ENCODE measurements at places on chromosomes 1 and 21.

- H3K4me3 ChIP-seq = no peak overlapping the region
- peak; percentile 86 for DNase-seq
- H3K36me3 ChIP-seq = no peaks in the 10 kb centered on the region
- H3K27ac ChIP-seq = peak overlapping the region; percentile 55
These were observed 9.3 kb upstream of the MARCKSL1 start for GRCh38 chr1:32345289-32345827.

DNA sequence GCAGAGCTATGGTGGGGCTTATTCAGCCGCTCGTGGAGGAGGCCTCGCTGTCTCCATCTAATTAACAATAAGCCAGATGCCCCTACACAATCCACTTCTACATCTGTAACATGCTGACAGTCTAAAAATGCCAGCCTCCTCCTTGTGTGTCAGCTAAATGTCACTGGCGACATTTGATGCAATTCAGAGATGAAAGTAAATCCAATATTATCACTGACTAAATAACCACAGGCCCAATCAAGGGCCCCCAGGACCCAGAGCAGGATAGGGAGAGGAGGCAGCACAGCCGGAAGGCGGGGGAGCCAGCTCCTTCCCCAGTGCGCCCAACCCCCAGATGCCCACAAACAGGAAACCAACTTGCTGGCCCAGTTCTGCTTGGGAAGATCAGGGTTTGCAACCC lies 76.6 kb downstream of the DMRTA2 start:
- H3K27ac ChIP-seq = no peak overlapping the region
- peaks cover 12% of the 10 kb centered on the region for H3K4me1 ChIP-seq
- no peak for DNase-seq
- no peaks in the 10 kb centered on the region for H3K36me3 ChIP-seq
- H3K4me3 ChIP-seq = no peak overlapping the region

GRCh38 chr1:219478811-219479210 lies 134.1 kb downstream of the ZC3H11B start:
- no peak for DNase-seq
- no peaks in the 10 kb centered on the region for H3K27me3 ChIP-seq
- H3K36me3 ChIP-seq = no peaks in the 10 kb centered on the region
- no peak overlapping the region for H3K4me3 ChIP-seq

- H3K4me3 ChIP-seq = no peak overlapping the region
- H3K4me1 ChIP-seq = no peaks in the 10 kb centered on the region
- DNase-seq = no peak
- no peaks in the 10 kb centered on the region for H3K36me3 ChIP-seq
- no peak overlapping the region for H3K27ac ChIP-seq
These were observed 58.1 kb downstream of the CAPZB start for GRCh38 chr1:19427087-19427781.

DNA sequence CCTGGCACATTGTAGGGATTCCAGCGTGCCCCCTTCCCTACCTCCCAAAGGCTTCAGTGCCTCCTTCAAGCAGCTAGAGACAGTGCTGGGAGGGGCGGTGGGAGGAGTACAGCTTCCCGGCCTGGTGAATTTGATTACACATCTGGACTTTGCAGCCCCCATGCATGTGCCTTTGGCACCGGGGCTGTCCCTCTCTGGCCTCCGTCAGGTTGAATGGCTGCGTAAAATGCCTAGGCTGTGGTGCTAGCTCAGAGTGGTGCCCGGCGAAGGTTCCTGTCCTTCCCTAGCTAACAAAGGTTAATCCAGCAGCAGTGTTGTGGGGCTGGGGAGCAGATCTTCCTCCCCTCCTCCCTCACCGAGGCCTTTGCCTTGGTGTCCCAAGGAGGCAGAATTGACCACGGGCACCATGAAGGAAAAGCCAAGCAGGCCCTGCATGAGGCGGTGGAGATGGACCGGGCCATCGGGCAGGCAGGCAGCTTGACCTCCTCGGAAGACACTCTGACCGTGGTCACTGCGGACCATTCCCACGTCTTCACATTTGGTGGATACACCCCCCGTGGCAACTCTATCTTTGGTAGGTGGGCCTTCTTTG lies 66.2 kb downstream of the ALPL start:
- no peaks in the 10 kb centered on the region for H3K36me3 ChIP-seq
- H3K4me3 ChIP-seq = no peak overlapping the region
- DNase-seq = no peak
